Activated CD4-positive, alpha-beta T cell treated with anti-CD3 and anti-CD28 coated beads for 24 hours (primary cell): ENCODE measurements at places on chromosomes 16 and 17.

DNA sequence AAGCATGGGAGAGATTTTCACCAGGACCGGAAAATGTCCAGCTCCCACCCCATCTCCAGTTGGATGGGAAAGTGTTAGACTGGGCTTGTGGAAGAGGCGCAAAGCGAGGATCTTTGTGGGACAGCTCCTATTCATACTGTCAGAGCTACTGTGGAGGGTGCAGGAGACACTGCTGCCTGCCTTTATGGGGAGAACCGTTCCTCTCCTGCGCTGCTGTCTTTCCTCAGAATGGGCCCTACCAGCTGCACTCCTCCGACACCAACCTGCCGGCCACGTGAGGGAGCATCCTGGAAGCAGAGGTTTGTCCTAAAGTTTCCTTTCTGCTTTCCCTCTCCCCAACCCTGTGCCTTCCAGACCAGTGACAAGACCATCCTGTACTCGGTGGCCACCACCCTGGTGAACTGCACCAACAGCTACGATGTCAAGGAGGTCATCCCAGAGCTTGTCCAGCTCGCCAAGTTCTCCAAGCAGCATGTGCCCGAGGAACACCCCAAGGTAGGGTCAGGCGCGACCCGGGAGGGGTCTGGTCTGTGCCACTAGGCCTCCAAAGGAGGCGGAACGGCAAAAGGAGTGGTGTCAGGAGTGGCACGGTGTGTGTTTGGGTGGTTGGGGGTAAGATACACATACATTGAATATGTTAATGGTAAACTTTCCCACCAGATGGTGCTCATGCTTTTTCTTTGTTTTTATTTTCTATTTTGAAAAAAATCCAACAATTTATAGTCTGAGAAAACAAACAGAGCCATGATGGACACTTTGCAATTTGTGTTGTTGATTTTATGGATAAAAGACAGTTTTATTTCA, 23.0 kb downstream of the SLC35G3 start:
- no peak for DNase-seq

- DNase-seq, result no peak
Measured at GRCh38 chr16:55271945-55272513, 52.0 kb upstream of the IRX6 start.

GRCh38 chr16:16578701-16579100, 199.8 kb downstream of the NPIPA7 start:
- no peak for DNase-seq

GRCh38 chr17:2090804-2091534, 36.1 kb downstream of the HIC1 start:
- no peak for DNase-seq

- DNase-seq, result no peak
Measured at GRCh38 chr17:9361188-9361955, 214.2 kb downstream of the STX8 start.

- DNase-seq, result no peak
Measured at GRCh38 chr17:36004594-36005108, 3.3 kb upstream of the CCL15 start.

- DNase-seq, result no peak
Measured at GRCh38 chr16:3548445-3548844, 28.8 kb downstream of the NLRC3 start.

DNA sequence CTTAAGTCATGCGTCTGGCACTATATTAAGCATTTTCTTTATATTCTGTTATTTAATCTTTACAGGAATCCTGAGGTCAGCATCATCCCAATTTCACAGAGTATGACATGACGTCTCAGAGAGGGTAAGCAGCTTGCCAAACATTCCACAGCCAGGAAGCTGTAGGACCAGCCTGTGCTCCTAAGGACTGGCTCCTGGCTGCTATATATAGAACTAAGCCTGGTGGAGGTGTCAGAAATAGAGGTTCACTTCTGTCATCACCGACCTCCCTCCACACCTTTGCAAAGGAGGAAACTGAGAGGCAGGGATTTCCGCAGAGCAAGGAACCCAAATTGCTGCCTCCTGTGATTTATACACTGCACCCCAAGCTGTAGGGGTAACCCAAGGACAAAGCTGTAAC, 37.9 kb upstream of the NDRG4 start:
- DNase-seq, result no peak

DNA sequence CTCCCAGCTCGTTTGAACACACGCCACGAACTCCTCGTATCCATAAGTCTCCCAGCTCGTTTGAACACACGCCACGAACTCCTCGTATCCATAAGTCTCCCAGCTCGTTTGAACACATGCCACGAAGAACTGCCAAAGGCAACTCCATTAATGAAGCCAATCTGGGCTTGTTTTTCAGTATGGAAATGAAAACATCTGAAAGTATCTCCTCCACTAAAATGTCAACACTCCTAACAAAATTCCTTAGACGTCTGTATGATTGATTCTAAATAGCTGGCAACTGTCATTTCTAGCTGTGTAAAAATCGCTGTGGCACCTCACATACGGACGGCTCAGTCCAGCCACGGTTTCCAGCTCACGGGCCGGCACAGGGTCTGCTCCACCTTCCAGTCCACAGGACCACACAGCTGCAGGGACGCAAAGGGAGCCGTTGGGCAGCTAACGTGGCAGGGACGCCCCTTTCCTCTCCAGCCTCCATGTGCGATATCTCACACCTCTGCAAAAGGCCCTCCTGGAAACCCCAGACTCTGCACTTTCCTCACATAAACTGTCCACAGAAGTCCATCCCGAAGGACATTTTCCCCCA, 67.1 kb upstream of the METRNL start:
- no peak for DNase-seq

DNA sequence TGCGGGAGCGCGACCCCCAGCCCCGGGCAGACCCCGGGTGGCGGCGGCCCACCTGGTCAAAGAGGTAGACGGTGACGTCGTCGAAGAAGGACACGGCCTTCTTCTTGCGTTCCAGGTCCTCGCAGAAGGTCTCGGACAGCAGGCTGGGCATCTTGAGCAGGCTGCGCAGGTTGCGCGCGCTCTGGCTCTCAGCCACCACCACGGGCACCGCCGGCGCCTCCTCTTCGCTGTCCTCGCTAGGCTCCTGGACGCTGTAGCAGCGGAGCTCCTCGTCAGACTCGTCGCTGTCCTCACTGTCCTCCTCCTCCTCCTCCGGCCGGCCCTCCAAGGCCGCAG, 45.2 kb upstream of the PVALEF start:
- no peak for DNase-seq

DNA sequence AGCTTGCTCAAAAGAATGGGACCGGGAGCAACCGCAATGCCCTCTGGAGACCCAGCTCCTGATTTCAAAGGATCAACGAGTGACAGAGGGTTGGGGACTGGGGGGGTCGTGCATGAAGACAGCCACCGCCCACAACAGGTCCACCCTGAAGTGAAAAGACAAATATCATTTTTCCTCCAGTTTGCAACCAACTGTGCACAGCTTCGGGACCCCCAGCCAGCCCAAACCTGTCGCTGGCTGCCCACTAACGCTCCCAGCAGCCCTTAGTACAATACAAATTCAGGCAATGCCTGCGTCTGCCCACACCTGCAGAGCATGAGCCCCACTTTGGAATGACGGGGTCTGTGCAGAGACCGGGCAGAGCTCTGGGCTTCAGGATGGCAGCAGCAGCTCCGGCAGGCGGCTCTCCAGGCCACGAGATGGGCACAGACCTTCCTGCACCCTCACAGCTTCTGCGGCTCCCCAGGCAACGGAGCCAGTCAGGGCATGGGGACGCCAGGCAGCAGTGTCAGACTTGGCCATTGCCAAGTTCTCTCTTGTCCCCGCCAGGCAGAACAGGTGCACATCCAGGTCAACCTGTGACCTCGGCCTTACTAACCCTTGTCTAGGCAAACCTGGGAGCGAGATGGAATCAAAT, 60.1 kb downstream of the TBC1D16 start:
- DNase-seq, result no peak

GRCh38 chr17:10792151-10792550, 11.7 kb downstream of the TMEM238L start:
- DNase-seq, result no peak

- no peak for DNase-seq
Measured at GRCh38 chr17:69949973-69950695, 124.9 kb upstream of the KCNJ16 start.

DNA sequence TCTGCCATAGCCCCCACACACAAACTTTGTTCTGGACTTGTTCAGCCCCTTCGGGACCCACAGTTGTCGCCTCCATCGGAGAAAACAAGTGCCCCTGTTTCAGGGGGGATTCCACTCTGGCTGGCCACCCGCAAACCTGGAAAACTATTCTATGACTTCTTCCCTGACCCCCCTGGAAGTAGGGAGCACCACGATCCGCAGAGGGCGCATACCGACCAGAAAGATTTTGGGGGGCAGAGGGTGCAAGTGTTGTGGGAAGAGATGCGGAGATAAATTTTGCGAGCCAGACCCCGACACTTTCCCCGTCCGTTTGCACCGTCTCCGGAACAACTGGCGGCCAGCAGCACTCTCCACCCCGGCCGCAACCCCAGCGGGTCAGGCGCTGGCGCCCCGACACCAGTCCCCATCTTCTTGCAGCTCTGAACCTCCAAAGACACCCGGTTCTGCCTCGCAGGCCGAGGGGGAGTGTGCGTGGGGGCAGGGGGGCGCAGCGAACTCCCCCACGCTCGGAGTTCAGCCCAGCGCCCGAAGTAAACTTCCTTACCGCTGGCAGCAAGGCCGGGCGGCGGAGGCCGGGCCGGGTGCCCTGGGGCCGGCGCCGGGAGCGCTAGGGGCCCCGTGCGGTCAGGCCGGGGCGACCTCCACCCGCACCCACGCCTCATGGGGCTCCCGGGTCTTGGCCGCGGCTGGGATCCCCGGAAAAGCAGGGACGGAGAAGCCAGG, 744 bp downstream of the SALL1 start:
- DNase-seq, result no peak

GRCh38 chr16:23518435-23518891, 8.2 kb upstream of the GGA2 start:
- DNase-seq, result no peak

DNA sequence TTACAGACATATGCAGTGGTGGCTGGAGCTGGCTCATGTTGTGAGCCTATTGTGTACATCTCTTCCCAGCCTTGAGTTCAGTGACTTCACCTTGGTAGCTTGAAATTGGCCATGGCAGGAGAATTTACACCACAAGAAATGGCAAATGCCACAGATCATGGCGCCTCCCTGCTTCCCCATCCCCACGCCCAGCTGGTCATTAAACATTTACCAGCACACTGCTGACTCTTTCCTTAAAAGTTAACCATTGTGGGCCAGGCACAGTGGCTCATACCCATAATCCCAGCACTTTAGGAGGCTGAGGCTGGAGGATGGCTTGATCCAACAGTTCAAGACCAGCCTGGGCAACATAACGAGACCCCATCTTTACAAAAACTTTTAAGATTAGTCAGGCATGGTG, 22.6 kb upstream of the ITGB4 start:
- no peak for DNase-seq

GRCh38 chr16:5361322-5361721, 263.7 kb upstream of the EEF2KMT start:
- DNase-seq, result no peak

DNA sequence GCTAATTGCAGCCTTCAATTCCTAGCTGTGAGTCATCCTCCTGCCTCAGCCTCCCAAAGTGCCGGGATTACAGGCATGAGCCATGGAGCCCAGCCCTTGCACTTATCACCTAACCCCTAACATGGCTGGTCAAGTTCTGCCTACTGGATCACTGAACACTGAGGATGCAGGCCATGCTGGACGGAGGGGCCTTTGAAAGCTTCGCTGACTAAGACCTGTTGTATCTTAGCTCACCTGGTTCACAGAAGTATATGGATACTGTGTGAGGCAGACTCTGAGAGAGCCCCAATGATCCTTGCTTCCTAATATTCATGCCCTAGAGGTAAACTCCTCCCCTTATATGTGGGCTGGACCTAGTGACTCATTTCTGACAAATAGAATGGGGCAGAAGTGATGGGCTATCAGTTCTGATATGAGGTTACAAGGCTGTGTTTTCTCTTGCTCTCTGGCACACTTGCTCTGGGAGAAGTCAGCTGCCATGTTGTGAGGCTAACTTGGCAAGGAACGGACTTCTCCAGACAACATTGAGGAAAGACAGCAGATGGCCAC, 11.7 kb upstream of the TMIGD1 start:
- no peak for DNase-seq

GRCh38 chr17:31605761-31606160, 214.3 kb downstream of the RAB11FIP4 start:
- no peak for DNase-seq

DNA sequence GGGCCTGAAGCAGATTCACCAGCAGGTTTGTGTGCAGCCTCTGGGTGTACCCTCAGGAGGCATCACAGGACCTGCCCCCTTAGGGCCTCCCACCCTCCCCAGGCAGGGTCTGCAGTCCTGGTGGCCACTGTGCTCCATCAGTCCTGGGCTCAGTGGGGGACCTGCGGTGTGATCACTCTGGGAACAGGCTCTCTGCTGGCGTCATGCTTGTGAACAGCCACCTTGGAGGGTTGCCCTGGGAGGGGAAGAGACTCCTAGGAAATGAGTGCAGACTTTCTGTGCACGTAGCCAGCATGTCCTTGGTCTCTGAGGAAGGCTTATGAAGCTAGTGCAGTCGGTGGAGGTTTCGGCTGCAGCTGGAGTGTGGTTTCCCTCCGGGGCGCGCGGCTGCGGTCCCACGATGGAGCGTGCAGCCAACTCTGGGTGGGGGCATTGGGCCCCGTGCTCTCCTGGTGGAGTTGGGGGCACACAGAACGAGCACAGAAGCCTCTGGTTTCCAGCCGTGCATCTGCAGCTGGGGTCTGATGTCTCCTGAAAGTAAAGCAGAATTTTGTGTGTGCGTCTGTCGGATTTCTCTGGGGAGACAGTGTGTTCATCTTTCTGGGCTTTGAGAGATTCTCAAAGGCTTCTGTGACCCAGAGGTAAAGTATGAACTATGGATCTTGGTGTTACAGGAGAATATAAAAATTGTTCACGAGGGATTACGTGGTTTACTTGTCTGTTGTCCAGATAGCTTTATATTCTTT, 68.1 kb upstream of the ZNF750 start:
- DNase-seq, result no peak

DNA sequence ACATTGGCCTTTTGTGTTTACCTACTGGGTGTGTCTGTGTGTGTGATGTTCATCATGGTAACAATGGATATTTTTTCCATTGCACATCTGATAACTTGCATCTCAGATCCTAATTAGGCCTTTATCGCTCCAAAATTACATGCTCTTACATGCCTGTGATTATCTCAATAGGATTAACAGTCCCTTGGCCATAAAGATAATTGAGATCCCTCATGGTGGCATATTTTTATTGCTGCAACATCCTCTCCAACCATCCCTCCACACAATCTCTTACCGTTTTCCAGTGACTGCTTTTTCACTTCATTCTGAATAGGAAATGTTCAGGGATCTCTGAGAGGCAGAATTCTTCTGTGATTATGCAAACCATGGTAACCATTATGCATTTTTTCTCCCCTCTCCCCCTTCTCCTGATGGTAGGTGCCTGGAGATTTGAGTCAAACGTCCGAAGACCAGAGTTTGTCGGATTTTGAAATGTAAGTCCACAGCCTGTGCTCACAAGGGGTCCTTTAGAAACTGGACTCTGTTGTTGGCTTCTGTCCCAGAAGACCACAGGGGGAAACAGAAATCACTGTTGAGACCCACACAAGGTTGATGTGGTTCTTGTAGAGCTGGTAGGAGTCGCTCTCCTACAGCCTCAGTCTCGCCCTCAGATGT, 405.5 kb downstream of the CPPED1 start:
- DNase-seq, result no peak

GRCh38 chr17:81039854-81040758, 5.2 kb downstream of the BAIAP2 start:
- no peak for DNase-seq
